ENCODE measurements at places on chromosomes 12 and 14.

- DNase-seq = no peak
These were observed 4.5 kb downstream of the E2F7 start for GRCh38 chr12:77060883-77061240.

DNA sequence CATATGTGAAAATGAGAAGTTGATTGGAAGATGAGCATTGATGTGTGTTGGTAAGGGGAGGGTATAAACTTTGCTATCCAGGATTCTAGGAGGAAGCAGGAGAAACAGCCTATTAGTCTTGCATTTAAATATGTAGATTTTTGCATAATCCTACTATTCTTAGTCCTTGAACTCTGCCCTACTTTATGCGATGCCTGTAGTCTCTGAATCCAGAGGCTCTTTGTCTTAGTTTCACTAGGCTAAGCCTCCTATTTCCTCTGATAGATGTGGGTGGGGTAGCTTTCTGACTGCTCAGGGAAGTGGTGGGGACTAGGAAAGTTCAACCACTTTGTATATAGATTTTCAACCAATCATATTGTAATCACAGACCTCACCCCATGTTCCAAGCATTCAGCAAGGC lies 49.5 kb upstream of the KCNC2 start:
- DNase-seq = no peak

DNA sequence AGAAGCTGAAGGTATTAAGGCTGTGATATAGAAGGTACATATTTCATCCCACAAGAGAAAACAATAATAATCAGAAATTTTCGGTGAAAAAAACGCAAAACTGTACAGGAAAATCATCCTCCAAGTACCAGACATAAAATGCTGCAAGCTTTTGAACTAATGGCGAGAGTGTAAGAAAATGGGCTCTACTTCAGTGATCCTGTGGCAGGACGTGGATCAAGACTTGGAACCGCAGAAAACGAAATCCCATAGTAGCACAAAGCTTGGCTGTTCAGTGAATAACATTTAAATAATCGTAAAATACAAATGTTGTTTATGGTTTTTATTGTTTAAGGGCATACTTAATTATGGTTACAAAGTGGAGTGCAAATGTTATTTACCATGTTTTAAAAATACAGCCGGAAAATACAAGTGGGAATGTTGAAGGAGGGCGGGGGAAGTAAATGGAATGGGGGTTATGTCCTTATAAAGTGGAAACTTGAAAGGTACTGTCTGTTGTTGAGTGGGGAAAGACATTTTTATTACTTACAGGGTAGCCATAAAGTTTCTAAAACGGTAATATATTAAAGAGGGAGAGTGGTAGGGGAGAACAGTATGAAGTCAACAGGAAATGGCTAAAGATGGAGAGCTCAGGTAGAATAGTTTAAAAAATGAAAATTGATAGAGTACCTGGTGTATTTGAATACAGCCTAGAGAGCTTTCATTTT lies 1.1 kb downstream of the SMIM10L1 start:
- DNase-seq = no peak

GRCh38 chr12:50706606-50707005 lies 57.3 kb upstream of the ATF1 start:
- no peak for DNase-seq

Measured in DND-41 (cell line).